Skin of body (tissue), 3 donors: ENCODE measurements at places on chromosomes 5 and 9. TPM values are rescaled to one million over a fixed set of nuclear protein-coding genes. Genes with fewer than 3 reads are reported as not detected.
A peak's percentile ranks its signal among the peaks of the same experiment; 100 is the strongest.

The CTXN3 gene
- not detected for total RNA-seq

The C1QTNF3 gene
- total RNA-seq: 34.8 TPM

The CDH9 gene
- total RNA-seq: not detected

The FRMPD1 gene
- 2.1 TPM for total RNA-seq

The GADD45G gene
- 8.3 TPM for total RNA-seq

The CCDC192 gene
- total RNA-seq: not detected

The TMEM174 gene
- total RNA-seq: not detected

The SVEP1 gene
- 44.6 TPM for total RNA-seq

The IL5 gene
- not detected for total RNA-seq

The ZDHHC11B gene
- 0.89 TPM for total RNA-seq

The IFNA21 gene
- not detected for total RNA-seq

The SV2C gene
- total RNA-seq: 0.10 TPM

GRCh38 chr5:175579742-175580432, 78.0 kb upstream of the HRH2 start:
- DNase-seq: no peak

DNA sequence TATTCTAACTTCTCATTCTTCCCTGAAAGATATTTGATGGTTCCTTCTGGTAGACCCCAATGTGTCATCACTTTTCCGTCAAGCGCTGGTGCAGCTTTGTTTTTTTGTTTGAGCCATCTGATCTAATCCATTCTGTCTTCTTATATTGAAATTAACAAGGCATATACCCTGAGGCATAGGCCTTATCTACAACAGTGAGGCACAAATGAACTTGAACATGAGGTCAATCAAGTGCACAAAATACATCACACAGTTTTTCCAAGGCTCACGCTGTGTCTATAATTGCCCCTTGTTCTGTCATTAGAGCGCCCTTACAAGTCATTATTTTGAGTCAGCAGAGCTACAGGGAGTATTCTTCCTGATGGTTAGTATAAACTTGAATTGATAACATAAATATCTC, 406.6 kb downstream of the MAT2B start:
- DNase-seq: no peak

GRCh38 chr9:78828521-78828920, 531.6 kb downstream of the PSAT1 start:
- no peak for DNase-seq

GRCh38 chr5:134451936-134452505, 40.3 kb upstream of the CDKN2AIPNL start:
- DNase-seq: peak; percentile 34

DNA sequence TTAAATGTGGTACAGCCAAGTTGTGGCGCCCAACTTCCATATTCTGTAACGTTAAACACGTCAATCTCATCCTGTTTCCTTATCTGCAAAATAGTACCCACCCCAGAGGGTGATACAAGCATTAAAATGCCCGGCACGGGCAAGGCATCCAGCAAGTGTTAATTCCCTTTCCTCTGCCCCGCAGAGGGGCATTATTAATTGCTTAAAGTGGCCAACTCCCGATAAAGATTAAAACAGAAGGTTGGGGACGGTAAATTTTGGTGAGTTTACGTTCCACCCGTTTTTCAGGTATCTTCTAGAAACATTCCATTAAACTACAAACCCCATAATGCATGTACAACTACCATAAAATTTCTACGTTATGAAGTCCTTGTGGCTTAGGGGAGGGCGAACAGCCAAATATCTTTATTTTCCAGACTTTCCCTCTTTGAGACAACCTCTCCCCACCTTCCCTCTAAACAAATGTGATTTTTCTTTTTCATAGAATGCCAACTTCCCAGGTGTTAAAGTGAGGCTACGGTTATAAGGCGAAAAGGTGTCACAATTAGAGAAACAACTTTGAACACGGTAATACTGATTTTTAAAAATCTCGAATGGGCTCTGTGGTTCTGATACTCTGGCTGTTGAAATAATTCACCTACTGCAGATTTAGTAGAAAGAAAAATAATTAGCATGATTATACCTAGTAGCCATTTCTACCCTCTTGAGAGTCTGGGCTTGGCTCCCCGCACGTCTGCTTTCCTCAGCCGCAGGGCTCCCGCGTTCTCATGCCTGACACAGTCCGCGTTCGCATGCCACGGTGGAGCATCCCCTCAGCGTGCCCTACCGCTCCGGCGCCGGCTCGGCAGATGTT, 1.2 kb upstream of the GPBP1 start:
- DNase-seq: peak; percentile 62

DNA sequence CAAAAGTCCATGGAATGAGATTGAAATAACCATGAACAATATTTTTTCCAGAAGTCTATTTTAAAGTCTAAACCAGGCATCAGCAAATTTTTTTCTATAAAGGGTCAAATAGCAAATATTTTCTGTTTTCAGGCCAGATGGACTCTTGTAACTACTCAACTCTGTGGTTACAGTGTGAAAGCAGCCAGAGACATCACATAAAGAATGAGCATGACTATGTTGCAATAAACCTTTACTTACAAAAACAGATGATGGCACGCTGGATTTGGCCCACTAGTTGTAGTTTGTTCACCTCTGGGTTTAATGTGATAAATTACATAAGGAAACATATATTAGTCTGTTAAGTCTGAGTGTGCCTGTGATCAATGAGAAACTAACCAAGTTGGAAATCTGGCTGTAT, 319.2 kb downstream of the TRPM3 start:
- DNase-seq: no peak

GRCh38 chr5:17893026-17893635, 258.9 kb downstream of the TAF11L14 start:
- peak; percentile 21 for DNase-seq

GRCh38 chr5:6676702-6677101, 36.5 kb upstream of the TENT4A start:
- no peak for DNase-seq

DNA sequence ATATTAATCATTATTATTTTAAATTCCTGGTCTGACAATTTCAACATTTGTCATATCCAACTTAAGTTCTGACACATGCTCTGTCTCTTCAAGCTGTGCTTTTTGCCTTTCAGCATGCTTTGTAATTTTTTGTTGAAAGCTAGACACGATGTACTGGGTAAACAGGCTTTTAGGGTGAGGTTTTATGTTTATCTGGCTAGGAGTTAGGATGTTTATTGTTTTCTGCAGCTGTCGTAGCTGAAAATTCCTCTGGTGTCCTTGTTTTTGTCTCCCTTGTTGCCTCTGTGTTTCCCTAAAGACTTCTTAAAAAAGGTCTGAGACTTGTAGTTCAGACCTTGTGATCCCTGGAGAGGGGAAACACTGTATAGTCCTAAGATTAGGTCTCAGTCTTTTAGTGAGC, 20.6 kb downstream of the TUT7 start:
- DNase-seq: no peak

GRCh38 chr5:145350513-145350912, 484.6 kb downstream of the PRELID2 start:
- no peak for DNase-seq

- peak; percentile 72 for DNase-seq
Observed at GRCh38 chr5:169183576-169183975, 117.4 kb downstream of the SLIT3 start.

GRCh38 chr9:14690948-14691730, 2.1 kb downstream of the ZDHHC21 start:
- no peak for DNase-seq

- no peak for DNase-seq
Observed at GRCh38 chr9:135502168-135502872, 1.8 kb downstream of the MRPS2 start.

DNA sequence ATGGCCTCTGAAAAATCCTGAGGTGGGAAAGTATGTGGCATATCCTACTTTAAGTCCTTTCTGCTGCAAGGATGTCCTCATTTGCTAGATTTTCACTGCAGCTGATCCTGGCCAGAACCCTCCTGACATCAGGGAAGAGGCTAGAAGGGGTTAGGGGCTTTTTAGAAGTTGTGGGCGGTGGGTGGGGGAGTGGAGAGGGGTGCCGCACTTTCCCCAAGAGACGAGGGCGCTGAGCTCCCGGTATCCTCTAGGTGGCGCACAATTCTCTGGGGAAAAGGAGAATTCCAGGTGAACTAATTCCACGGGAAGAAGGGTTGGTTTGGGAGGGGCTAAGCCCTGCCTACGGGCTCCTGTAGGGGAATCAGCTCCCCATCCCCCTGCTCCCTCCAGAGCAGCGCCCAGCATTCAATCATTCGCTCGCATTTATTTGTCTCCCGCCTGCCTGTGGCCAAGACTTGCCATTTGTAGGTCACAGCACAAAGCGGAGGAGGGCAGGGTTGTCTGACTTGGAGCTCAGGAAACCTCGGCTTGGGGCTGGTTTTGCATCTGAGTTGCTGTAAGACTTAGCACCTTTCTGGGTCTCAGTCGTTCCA, 42.9 kb upstream of the HAND1 start:
- DNase-seq: no peak

DNA sequence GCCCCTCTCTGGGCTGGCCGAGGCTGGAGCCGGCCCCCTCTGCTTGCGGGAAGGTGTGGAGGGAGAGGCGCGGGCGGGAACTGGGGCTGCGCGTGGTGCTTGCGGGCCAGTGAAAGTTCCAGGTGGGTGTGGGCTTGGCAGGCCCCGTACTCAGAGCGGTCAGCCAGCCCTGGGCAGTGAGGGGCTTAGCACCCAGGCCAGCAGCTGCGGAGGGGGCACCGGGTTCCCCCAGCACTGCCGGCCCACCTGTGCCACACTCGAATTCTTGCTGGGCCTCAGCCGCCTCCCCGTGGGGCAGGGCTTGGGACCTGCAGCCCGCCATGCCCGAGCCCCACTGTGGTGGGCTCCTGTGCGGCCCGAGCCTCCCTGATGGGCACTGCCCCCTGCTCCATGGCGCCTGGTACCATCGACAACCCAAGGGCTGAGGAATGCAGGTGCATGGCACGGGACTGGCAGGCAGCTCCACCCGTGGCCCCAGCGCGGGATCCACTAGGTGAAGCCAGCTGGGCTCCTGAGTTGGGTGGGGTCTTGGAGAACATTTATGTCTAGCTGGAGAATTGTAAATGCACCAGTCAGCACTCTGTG, 27.9 kb upstream of the CLINT1 start:
- DNase-seq: no peak

GRCh38 chr5:160620401-160620800, 198.7 kb downstream of the PTTG1 start:
- DNase-seq: no peak
